ENCODE measurements at places on chromosomes 6 and 20.

DNA sequence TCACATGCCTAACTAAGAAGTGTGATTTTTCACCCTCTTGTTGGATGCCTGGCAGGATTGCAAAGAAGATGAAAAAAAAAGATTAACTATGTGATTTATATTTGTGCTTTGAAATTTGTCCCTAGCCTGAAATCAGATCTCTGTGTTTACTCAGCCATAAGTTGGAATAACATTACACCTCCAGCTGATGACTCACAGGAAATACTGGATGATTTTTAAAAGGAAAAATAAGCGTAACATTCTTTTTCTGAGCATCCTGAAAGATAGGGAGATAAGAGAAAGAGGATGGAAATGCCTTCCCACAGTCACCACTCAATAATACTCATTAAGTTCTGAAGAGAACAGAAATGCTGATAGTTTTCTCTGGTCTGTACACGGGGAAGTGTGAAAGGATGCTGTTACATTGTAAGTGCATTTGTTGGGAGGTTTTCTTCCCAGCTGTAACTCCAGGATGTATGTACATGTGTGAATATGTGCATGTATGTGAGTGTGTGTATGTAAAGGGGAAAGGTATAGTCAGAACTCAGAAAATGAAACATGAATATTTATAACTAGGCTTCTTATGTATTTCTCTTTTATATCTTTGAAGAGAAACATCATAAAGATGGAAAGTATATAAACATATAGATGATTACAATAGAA is 37.4 kb upstream of the RIPPLY2 start:
- no peak for DNase-seq

GRCh38 chr20:60009826-60010616 is 51.8 kb downstream of the CDH26 start:
- DNase-seq, result no peak

GRCh38 chr6:160260803-160261450 is 2.3 kb upstream of the SLC22A2 start:
- no peak for DNase-seq

DNA sequence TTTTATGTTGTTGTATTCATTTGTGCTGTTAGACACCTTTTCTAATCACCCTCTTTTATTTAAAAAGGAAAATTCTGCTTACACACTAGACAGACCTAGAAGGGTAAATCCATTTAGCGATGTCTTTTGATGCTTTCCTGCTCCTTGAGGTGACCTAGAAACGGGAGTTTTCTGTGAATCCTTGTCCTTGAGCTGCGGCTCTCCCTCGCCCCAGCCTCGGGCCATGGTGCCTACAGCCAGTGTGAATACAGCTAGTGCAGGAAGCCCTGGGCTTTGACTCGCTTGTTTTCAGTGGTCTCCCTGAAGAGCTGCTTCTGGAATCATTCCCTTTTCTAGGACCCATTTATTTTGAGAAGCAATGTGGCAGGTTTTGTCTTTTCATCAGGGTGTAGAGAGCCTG is 17.6 kb upstream of the ADRM1 start:
- no peak for DNase-seq

DNA sequence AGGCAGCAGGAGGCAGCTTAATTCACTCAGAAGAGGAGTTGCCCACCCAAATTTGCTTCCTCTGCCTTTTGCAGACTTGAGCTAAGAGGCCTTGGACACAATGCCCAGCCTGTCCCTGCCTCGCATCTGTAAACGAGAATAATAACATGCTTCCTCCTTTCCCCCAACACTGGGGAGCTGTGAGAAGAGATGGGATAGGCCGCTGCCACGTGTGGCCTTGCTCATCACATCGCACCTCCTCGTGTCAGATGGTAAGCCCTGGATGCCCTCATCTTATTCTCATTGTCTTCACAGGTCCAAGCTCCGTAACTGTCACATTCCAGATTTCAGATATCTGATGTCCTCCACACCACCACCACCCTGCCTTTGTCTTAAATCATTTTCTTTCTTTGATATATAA is 13.1 kb upstream of the TUBB2B start:
- no peak for DNase-seq

DNA sequence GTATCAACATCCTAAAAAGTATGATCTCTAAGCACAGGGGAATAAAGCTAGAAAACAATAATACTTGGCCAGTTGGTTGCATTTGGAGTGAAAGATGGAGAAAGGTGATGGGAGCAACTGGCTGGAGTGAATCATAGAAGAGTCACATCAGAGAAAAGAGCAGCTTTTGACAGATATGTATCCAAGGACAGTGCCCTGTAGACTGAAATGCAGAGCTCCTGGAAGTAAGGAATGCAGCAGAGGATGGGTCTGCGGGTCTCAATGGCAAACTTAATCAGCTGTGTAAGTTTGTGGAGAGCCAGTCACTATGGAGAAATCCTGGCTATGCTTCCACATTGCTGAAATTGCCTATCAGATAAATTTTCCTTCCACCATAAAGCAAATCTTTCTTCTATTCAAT is 253.6 kb upstream of the PRND start:
- DNase-seq, result no peak

DNA sequence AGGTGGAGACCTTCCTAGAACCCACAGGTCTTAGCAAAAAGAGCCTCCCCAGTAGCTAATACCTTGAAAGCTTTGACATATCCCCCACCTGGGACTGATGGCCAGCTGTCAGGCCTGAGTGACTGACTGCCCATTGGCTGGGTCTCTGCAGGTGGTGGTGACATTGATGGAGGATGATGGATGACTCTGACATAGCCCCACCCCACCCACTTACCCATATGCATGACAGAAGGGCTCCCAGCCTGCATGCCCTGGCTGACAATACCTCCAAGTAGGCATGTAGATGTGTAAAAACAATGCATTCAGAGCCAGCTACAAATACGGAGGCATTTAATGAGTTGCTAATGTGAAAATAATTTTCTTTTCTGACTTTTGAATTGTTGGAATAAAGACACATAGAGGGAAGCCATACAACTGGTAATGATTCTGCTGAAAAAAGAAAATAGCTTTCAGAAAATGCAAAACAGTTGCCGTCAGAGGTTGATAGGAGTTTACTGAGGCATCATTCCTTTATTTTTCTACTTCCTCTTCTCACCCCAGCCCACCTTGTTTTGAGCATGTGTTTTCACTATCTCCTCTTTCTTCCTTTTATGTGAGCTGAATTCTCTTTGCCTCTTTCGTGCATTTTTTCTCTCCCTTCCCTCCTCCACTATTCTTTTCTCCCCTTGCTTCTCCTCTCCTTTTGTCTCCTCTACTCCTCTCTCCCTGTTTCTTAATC is 70.6 kb downstream of the OLIG3 start:
- DNase-seq, result no peak

DNA sequence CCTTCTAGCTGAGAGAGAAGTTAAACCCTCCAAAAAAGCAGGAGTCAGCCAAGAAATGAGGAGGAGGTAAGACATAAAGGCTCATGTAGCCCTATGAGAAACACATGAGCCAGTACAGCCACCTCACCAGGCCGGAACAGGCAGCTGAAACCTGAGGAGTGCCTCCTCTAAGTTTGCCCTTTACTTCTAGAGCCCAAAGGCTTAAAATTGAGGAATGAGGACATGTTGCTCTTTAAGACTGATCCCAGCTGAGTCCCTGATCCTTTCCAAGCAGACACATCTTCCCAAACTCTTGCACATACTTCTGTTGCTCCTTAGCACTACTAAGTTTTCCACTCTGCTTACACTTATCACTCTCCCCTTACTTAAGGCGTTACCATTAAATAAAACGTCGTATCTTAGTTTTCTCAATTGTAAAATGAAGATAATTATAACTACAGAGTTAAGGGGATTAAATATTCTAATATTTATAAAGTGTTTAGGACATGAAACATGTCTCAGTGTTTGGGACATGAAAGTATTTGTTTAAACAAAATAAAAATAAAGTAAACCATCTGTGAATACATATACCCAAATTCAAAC is 124.0 kb downstream of the OGFRL1 start:
- no peak for DNase-seq

DNA sequence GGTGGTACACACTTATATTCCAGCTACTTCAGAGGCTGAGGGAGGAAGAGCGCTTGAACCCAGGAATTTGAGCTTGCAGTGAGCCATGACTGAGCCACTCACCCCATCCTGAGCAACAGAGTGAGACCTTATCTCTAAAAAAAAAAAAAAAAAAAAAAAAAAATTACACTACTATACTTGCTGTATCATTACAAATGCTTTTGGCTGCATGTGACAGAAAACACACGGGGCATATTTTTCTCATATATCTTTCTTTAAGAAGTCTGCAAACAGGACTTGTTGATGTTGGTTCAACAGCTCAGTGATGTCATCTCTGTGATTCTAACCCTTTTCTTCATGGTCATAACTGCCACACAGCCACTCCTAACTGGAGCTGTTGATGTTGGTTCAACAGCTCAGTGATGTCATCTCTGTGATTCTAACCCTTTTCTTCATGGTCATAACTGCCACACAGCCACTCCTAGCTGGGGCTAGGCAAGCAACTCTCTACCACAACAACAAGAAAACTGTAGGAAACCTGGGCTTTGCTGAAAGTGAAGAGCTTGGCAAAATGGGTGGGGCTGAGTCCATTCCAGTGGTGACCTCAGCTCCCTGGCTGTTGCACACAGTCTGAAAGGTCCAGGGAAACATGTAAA is 19.8 kb downstream of the MTFR2 start:
- no peak for DNase-seq

GRCh38 chr6:39753725-39754045 is 28.5 kb upstream of the KIF6 start:
- no peak for DNase-seq

DNA sequence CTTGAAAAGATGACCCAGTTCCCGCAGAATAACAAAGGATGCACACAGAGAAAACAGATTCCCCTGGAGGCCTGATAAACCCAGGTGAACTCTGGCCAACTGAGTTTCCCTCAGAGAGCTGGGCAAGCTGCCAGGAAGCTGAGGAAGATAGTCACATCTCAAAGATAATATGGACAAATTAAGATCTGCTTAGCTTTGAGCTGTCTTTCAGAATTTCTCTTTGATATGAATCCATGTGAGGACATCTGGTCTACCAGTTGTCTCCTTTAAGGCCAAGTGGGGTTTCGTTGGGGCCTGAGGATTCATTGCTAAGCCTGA is 59.5 kb downstream of the ID4 start:
- DNase-seq, result no peak

- no peak for DNase-seq
These were observed 12.3 kb downstream of the TMEM30A start for GRCh38 chr6:75272145-75272840.

DNA sequence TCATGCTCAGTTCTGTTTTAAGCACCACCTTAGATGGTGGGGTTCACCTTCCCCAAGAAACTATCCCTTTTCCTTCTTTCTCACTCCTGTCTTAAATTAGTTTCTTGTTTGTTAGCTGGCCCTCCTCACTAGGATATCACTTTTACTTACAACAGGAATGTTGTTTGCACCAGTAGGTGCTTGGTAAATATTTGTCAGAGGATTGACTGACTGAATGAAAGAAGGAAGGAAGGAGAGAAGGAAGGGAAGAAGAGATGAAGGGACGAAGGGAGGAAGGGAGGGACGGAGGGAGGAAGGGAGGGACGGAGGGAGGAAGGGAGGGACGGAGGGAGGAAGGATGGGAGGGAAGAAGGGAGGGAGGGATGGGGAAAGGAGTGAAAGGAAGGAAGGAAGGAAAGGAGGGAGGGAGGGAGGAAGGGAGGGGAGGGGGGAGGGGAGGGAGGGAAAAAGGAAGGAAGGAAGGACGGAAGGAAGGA is 505 bp upstream of the KCNK15 start:
- DNase-seq, result no peak

DNA sequence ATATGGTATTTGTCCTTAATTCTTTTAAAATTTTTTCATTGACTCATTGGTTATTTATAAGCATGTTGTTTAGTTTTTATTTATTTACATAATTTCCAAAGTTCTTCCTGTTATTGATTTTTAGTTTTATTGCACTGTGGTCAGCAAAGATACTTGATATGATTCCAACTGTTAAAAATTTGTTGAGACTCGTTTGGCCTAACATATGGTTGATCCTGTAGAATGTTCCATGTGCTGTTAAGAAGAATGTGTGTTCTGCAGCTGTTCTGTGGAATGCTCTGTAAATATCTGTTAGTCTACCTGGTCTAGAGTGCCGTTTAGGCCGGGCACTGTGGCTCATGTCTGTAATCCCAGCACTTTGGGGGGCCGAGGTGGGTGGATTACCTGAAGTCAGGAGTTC is 197.7 kb downstream of the CD109 start:
- no peak for DNase-seq

GRCh38 chr6:16190214-16190613 is 48.2 kb upstream of the GMPR start:
- DNase-seq, result no peak

DNA sequence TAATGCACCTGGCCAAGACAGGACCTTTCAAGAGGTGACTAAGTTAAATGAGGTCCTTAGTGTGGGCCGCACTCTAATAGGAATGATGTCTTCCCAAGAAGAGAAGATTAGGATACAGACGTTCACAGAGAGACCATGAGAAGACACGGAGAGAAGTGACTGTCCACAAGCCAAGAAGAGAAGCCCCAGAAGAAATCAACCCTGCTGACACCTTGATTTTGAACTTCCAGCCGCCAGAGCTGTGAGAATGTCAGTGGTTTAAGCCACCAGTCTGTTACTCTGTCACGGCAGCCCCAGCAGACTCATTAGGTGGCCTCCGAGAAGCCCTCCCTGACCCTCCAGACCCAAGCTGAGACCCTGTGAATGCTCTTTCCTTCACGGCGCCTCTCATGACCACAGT is 29.5 kb downstream of the NOL4L start:
- no peak for DNase-seq

DNA sequence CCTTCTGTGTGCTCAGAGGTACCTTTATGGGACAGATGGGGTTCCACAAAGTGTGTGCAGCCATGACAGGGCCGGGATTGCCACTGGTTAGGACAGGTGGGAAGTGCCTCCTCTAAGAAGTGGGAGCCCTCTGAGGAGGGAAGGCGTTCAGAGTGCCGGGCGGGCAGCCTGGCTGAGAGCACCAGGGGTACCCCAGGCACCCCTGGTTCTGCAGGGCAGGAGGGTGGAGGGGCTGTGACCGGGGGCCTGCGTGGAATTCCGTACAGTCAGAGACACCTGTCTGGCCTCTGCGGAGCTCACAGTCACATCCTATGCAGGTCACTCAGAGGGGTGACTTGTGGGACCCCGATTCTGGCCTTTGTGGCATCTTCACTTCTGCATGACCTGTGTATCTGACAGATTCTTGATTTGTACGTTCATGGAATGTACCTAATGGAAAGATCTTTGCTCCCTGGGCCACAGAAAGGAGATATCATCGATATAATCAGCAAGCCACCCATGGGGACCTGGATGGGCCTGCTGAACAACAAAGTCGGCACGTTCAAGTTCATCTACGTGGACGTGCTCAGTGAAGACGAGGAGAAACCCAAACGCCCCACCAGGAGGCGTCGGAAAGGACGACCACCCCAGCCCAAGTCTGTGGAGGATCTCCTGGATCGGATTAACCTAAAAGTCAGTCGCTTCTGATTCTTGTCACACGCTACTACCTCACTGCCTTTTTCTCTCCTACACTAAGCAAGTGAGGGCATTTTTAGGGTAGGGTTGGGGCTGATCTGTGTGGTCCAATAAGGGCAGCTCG is 190.9 kb downstream of the SASH1 start:
- no peak for DNase-seq

DNA sequence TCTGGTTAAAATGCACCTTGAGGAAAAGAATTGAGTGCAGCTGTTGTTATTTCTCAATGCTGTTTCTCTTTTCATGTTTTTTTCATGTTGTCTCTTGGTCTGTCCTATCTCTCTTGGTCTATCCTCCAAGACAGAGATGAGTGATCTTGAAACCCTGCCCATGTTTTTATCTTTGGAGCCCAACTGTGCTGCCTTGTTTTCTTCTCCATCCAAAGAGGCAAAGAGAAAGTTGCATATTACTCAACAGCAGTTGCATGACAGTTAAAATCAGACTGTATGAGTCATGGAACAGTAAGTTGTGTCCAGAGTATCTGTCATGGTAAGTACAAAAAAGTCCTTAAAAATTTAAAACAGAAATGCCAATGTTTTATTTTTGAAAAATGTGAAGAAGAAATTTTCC is 26.2 kb downstream of the BCAS1 start:
- DNase-seq, result peak; percentile 38

Data from RCC 7860 (cell line).